ENCODE measurements at places on chromosomes 16 and 17. TPM values are rescaled to one million over a fixed set of nuclear protein-coding genes. Genes with fewer than 3 reads are reported as not detected.

Gene HIRIP3
- 18.5 TPM for total RNA-seq

Gene C16orf92
- not detected for total RNA-seq

Gene PCYT2
- 29.9 TPM for total RNA-seq

Gene SEZ6L2
- total RNA-seq, result 43.5 TPM

Gene IRX3
- total RNA-seq, result 1.6 TPM

Gene PLLP
- 2.3 TPM for total RNA-seq

Gene TNP2
- not detected for total RNA-seq

Gene GPR139
- total RNA-seq, result 0.84 TPM

Gene SLC16A11
- 0.67 TPM for total RNA-seq

Gene SBK1
- 77.4 TPM for total RNA-seq

Gene CFAP97D1
- 0.07 TPM for total RNA-seq

Gene CCDC144A
- 1.7 TPM for total RNA-seq

Gene CDRT15
- not detected for total RNA-seq

Gene SMPD3
- 1.3 TPM for total RNA-seq

Gene TEKT5
- total RNA-seq, result not detected

Gene VMO1
- total RNA-seq, result not detected

Gene ZFP3
- 0.15 TPM for total RNA-seq

Gene PRDM7
- not detected for total RNA-seq

Gene CMTM2
- total RNA-seq, result not detected

All from H1 (cell line).